CD4-positive, alpha-beta T cell treated with Interferon alpha-2 for 1 hour (primary cell): ENCODE measurements at places on chromosomes 5 and 9.

GRCh38 chr9:130149031-130149430, 23.2 kb upstream of the NCS1 start:
- no peak for DNase-seq

DNA sequence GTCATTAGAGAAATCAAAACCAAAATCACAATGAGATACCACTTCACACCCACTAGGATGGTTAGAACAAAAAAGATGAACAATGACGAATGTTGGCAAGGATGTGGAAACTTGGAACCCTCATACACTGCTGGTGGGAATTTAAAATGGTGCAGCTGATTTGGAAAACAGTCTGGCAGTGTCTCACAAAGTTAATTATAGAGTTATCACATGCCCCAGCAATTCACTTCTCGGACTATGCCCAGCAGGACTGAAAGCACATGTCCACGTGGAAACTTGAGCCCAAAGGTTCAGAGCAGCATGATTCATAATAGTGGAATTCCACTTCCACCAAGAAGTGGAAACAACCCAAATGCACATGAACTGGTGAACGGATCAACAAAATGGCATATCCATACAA, 85.0 kb upstream of the HRH2 start:
- no peak for DNase-seq

DNA sequence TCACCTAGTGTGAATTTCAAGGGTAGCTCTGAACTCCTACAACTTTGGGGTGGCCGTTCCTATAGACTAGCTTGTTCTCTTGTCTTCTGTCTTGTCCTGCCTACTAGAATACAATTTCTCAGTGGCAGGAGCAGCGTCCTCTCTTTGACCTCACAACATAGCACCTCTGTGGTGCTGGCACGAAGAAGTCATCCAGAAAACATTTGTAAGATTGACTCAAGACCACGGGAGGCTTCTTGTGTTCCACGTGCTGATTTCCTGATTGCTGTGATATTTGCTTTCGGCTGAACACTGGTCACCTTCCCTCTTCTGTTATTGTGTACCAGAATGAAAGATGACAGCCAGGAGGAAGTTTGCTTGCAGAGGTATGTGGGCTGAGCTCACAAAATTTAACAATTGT, 27.0 kb downstream of the SLC1A1 start:
- no peak for DNase-seq

GRCh38 chr5:77629509-77630113, 8.9 kb downstream of the OTP start:
- DNase-seq: no peak

DNA sequence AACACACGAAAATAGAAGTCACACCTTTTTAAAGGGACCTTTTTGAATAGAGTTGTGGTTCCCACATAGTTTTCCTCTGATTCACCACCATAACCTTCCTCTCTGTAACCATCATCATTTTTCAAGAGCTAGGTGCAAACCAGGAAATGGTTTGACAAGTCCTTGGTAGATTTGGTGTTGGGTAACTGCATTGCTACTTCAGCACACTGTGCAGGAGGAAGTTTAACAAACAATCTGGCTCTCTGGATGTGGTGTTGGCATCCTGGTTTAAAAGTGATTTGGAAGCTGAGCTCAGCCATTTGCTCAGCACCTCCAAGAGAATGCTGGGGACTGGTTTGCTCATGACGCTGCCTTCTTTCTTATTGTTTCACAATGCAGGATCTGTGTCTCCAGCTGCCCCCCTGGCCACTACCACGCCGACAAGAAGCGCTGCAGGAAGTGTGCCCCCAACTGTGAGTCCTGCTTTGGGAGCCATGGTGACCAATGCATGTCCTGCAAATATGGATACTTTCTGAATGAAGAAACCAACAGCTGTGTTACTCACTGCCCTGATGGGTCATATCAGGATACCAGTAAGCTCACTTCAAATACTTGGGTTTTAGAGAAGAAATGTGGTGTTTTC, 213.1 kb downstream of the RFK start:
- no peak for DNase-seq

- DNase-seq: no peak
These were observed 13.5 kb upstream of the RALGDS start for GRCh38 chr9:133134388-133135145.
